ENCODE measurements at places on chromosomes 5 and 9.
A peak's percentile ranks its signal among the peaks of the same experiment; 100 is the strongest.

GRCh38 chr5:170254056-170254455, 21.3 kb downstream of the C5orf58 start:
- no peak for DNase-seq

DNA sequence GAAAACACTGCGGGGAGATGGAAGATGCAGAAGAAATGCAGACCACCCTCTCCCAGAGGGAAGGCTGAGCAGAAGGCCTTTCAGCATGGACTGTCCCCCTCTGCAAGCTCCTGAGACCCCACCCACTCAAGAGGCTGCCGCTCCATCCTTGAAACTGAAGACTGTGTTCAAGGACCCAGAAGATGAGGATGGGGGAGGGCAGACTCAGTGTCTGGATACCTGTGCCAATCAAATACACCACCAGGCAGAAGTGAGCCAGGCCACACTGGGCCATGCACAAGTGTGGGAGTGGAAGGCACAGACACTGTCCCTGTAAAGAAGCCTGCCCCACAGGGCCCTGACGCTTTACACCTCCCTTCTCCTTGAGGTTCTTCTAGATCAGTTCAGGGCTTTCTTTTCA, 40.0 kb upstream of the IPPK start:
- DNase-seq: no peak

DNA sequence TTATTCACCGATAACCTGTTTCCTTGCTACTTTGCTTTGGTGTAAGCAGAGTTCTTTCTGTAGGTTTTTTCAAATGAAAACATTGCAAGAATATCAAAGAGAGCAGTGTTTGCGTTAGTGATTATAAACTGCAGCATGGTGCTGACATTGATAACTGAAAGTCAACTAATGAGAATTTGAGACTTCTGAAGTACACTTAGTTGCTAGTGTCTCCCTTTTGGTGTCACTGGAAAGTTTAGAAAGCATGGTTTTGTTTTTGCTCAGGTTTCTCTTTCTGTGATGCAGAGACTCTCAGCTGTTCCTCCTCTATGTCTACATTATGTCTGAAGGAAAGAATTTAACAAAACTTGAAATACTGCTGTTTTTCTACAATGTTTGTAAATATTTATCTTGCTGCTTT, 80.2 kb upstream of the ZNF169 start:
- DNase-seq: no peak

DNA sequence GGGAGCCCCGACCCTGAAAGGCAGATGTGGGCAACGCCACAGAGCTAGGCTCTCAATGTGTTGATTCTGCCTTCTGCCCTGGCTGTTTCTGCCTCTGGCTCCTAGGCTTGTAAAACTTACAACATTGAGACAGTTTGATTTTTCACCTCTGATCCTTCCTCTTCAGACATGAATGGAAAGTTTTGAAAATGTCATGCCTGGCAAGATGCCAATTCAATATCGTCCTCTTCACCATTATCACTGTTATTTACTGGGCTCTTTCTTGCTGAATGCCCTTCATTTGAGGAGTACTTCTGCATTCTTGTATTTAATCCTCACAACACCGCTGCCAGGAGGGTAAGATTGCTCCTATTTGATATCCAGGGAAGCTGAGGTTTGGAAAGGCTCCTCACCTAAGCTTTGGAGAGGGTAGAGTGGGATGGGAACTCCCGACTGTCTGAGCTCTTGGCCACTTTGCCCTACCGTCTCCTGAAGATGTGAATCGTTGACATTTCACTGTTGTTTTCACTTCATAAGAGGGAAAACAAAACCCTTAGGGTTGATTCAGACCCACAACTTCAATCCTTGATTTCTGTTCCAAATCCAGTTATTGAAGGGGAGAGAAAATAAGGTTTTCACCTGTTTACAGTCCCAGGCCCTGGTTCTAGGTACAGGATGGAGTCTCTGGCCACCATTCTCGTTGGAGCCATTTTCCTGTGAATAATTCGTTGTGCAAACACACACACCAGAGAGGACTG, 12.7 kb upstream of the FGF1 start:
- DNase-seq: no peak

DNA sequence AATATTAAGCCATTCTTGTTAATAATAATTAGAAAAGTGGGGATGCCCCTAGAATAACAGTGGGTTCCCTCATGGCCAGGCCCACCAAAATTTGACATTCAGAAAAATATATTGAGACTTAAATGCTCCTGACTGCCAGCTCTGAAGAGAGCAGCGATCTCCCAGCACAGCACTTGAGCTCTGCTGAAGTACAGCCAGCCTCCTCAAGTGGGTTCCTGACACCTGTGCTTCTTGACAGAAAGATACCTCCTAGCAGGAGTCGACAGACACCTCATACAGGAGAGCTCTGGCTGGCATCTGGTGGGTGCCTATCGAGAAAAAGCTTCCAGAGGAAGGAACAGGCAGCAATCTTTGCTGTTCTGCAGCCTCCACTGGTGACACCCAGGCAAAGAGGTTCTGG, 261.5 kb downstream of the DTWD2 start:
- DNase-seq: no peak

GRCh38 chr9:72199238-72199637, 50.0 kb downstream of the GDA start:
- no peak for DNase-seq

DNA sequence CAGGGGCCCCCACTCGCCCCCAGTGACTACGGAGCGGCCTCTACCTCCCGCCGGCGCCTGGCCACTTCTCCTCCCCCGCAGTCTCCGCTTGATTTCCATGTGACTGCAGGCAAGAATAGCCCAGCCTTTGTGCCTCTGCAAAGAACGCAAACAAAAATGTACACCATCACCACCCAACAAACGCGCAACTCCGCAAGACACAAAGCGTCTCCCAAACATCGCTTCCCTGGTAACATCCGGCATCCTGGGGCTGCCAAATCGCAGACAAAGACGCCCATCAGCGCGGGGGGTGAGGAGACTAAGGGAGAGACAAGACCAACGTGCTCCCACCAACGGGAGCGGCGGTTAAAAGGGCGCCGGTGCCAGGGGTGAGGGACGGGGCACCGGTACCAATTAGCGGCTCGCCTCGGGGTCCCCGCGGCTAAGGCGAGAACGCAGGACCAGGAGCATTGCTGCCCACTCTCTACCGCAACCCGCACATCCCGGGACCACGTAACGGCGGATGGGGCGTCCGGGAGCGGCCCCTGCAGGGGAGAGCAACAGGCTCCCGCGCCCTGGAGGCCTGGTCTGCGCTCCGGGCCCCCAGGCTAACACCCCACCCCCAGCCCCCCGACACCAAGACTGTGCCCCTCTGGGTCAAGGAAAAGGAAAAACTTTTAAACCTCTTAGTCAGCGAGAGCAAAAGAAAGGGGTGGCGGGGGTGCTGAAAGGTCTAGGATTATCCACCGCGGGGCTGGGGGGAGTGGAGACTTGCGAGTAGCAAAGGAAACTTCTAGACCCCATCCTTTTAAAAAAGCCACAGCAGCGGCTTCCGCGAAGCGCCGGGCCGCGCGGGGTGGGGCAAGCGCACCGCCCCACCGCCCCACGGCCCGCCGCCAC, 885 bp downstream of the MPDZ start:
- DNase-seq: peak; percentile 61

- DNase-seq: no peak
These were observed 72.3 kb downstream of the CFAP77 start for GRCh38 chr9:132482196-132482813.

GRCh38 chr9:5876026-5876425, 14.7 kb upstream of the MLANA start:
- DNase-seq: no peak

DNA sequence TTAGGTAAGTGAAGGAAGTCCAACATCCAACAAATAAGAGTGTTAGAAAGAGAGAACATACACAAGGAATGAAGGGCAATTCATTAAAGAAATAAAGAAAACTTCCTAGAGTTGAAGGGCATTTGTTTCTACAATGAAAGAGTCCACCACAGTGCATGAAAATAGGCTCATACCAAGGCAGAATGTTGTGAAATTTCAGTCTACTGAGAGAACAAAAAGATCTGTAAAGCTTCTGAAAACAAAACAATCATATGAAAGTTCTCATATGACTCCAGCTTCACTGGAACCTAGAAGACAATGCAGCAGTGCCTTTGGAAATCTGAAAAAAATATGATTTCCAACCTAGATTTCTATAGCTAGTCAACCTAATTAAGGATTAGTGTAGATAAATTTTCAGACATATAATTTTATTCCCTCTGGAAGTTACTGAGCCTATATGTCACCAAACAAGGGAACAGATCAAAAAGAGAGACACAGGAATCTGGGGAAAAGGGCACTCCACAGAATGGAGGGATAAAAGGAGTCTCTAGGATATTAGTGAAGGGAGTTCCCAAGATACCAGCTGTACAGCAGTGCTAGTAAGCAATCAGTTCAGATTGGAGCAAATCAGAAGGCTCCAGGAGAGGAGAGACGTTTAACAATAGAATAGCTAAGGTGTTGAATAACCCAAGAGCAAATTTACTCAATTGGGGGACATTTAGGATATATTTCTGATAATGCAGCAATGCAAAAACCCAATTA, 5.8 kb downstream of the C5orf58 start:
- DNase-seq: no peak

DNA sequence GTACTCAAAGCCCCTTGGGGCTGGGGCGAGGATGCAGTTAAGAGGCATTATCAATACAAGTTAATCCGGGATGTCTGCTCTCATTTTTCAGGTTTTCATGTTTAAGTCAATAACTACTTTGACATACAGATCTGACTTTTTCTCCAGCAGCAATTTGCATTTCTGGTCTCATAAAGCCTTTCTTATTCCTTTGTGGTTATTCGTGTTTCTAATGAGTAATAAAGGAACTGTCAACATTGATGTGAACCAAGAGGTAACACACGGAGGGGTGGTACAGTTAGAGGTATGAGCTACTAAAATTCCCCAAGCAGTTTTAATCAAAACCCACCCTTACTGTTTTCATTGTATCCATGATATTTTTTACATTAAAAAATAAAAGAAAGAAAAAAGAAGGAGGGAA, 138.0 kb upstream of the NFIB start:
- DNase-seq: no peak
